Ovary (tissue), 10 donors: ENCODE measurements at places on chromosomes 2 and 18. TPM values are rescaled to one million over a fixed set of nuclear protein-coding genes. Genes with fewer than 3 reads are reported as not detected.

Gene DNAJC5G
- total RNA-seq, result not detected

Gene IL37
- total RNA-seq, result not detected

Gene ZSCAN30
- total RNA-seq, result 13.8 TPM

GRCh38 chr2:135590619-135591260, 59.5 kb downstream of the R3HDM1 start:
- DNase-seq, result no peak

- no peak for DNase-seq
Measured at GRCh38 chr2:204343685-204344084, 201.6 kb upstream of the PARD3B start.

- DNase-seq, result no peak
Measured at GRCh38 chr18:74562131-74562730, 27.9 kb downstream of the CNDP1 start.

DNA sequence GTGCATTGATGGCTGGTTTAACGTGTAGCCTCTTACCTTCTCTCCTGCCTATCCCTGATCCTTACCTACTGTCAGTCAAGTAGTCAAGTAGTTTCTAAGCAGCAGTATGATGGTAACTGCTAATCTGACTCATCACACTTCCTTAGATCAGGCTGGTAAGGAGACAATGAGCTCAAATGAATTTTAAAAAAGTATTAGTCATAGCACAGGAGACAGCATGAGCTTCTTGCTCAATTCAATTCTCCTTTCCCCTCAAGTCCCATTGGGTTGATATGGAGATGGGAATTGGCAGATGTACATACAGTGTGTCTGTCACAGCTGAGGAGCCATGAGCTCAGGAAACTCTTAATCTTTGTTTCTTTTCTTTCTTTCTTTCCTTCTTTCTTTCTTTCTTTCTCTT, 799.7 kb downstream of the LRP1B start:
- no peak for DNase-seq

GRCh38 chr2:29576231-29576630, 345.2 kb downstream of the ALK start:
- DNase-seq, result no peak
